ENCODE measurements at places on chromosomes 6 and 20.

DNA sequence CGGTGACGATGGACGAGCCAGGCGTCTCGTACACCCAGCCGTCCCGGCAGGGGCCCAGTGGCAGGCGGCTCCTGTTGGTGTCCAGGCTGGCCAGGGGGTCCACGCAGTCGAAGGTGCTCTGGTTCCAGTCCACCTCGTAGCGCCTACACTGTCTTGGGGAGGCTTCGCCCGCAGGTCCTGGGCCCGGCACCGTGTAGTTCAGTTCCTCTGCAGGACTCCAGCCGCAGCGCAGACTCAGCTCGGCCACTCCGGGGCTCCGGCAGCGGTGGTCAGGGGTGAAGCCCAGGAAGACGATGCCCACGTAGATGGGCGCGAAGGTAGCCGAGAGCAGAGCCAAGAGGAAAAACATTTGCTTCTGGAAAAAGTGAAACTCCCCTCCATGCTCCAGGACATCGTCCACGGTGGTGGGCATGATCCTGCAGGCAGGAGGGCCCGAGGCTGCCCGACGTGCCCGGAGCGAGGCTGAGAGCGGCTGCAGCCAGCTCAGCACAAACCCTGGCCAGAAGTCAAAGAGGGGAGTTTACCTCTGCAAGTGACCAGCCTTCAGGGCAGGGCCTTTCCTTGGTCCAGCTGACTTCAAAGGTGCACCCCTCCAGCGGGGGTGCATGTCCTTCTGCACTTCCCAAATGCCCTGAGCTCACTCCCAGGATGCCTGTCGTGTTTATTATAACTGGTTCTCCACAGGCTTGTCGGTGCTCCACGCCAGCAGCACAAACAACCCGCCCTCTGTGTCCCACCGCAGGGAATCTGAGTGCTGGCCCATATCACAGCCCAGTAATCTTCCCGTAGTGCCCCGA is at the start of gene SLC22A2:
Gene SLC22A2 (minus strand): TSS at position 476 of the 797 bp plus-strand sequence. CDS start 64 bp downstream, at position 412.
- no peak for DNase-seq

GRCh38 chr6:37149745-37150144 is 20.2 kb upstream of the PIM1 start:
- DNase-seq, result no peak

- DNase-seq, result no peak
These were observed 67.7 kb downstream of the SYNJ2 start for GRCh38 chr6:158049055-158050028.

DNA sequence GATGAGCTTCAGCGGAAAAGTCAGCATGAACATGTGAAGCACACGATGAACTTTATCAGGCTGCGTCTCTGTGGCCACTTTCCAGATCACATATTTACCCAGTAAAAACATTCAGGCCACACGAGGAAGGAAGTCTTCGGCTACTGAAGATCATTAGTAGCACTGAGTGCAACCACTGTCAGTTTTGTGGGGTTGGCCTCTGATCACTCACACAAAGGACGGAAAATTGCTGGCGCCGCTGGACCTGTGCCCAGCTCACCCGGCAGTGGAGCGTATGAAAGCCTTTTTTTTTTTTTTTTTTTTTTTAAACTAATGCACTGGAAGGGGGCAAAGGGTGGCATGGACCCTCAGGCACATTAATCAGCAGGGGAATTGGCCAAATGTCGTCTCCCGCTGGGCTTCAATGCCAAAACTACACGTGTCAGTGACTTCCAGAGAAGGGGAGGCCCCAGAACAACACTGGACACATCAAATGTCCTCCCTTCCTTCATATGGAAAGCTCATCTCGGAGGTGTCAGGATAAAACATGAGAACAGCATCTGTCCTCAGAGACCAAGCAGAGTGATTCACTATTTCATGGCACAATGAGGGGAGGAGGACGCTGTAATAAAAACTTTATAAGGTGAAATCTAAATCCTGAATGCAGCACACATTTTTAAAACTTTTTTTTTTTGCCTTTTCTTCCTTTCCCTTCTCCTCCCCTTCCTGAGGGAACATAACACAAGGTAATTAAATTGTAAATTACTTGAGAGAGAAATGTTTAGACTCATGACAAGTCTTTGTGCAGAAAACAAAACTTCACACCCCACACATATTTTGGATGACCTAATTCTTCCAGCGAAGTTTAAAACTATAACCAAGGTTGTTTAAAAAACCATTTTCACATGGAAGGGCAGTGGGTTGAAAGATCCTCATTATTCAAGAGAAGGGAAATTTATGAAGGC is 223.4 kb downstream of the FOXC1 start:
- no peak for DNase-seq

Data from activated CD4-positive, alpha-beta T cell treated with anti-CD3 and anti-CD28 coated beads, Interleukin-10, Interleukin-2, amounts not matched to agents 100 ng/mL and 50 ng/mL, durations not matched to agents 16 hours and 8 hours (primary cell).